ENCODE measurements at places on chromosomes 11 and 22.

DNA sequence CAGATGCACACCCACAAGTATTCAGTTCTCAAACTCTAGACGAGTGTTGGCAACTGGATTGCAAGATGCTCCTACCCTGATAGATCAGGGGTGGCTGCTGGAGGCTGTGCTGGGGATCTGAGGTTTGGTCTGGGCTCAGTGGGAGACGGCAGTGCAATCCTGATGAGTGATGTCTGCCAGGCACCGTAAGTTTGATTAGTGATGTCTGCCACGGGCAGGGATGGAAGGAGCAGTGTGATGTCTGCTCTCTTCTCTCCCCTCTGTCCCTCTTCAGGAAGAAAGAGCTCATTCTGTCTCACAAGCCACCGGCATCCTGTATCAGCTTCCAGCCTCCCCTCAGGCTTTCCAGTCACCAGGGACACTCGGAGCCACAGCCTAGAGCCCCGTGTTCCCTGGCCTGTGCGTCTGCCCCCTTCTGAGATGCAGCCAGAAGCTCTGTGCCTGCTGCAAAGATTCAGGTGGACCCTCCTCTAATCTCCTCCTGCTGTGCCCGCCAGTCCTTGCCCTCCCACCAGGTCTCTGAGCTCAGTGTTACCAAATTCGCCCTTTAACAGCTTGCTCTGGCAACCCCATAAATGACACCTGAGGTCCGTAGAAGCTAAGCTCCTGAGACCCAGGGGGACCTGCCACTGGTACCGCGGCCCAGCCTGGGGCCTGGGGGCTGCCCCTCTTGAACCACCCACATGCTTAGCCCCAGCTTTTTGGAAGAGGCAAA, 19.9 kb downstream of the TP53I11 start:
- DNase-seq = no peak

DNA sequence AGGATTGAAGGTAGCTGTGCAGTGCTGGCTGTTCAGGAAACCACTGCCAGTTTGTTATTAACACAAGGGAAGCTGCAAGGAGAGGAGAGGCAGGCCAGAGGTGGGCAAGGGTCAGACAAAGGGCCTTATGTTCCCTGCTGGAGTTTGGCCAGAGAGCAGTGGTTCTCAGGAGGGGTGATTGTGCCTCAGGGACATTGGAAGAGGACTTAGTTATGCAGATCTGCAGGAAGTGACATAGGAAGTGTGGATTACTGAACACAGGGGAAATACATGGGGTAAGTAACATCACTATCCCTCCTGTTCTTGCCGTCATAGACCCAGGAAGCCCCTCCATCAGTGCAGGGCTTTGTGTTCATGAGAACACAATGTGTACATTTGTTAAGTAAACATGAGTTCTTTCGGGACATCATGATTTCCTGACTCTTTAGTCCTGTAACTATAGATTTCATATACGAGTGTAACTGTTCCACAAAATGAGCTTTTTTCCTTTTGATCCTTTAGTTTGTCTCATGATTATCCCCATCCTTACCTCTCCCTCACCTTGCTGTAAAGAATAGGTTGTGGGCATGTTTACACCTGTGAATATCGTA, 5.9 kb downstream of the SRRD start:
- DNase-seq = no peak

DNA sequence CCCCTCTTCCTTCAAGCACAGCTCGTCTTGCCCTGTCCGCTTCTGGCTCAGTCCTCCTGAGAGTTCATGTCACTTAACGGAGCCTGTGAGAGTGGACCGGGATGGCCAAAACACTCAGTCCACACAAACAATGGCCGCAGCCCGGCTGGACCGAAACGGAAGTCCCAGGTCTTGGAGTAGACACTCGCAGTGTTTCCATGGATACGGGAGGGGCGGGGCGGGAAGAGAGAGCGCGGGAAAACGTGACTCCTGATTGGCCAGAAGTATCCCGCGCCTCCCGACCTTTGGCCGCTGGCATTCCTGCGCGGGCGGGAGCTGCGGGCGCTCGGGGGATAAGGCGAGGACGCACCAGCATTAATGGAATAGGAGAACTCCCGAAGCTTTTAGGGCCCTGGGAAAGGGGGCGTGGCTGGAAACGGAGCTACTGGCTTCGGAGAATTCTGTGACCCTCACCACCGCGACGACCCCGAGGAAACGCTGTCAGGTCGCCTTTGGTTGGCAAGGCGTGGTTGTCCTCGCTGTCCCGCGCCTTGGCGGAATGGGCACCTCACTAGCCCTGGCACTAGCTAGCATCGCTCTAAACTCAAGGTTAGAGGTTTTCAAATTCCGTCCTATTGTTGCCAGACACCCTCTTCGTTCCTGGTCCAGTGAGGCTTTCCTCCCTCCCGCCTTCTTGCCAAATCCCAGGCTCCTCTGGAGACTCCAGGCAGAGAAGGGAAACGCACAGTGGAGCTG, at the start of the genes NLRP14 and ZNF214:
Gene NLRP14 (plus strand): TSS at position 297 of the 735 bp plus-strand sequence. CDS start 18,108 bp downstream, outside the sequence.
Gene ZNF214 (minus strand): TSS at position 164 of the 735 bp plus-strand sequence. CDS start 17,511 bp downstream, outside the sequence.
- peak; percentile 88 for DNase-seq

DNA sequence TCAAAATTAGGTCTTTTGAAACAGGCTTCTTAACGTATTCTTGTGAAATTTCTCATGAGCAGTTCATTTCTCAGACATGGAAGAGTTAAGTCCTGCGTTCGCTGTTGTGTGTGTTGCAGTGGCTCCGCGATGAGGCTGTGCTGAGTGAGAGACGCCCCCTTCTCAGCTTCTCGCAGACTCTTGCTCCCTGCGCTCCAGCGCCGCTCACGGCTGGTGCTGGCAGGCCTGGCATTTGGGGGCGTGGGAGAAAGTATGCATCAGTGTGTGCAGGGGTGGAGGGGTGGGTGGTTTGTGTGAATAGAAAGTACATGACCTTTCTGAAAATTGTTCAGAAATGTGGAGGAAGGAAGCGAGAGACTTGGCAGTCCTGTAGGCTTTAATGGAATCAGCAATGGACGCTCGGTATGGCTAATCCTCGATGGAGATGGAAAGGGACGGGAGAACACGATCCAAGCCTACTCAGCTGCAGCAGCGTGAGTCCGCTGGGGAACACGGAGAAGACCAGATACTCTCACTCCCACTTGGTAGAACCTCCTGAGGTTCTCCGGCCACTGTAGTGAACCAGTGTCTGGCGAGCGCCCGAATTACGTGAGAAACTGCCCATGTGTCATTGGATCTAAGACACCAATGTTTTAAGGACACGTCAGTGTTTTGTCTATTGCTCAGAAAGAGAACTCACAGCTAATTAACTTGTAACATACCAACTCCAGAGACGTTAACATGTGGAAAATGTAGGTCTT, 5.9 kb downstream of the TAB1 start:
- DNase-seq = no peak

DNA sequence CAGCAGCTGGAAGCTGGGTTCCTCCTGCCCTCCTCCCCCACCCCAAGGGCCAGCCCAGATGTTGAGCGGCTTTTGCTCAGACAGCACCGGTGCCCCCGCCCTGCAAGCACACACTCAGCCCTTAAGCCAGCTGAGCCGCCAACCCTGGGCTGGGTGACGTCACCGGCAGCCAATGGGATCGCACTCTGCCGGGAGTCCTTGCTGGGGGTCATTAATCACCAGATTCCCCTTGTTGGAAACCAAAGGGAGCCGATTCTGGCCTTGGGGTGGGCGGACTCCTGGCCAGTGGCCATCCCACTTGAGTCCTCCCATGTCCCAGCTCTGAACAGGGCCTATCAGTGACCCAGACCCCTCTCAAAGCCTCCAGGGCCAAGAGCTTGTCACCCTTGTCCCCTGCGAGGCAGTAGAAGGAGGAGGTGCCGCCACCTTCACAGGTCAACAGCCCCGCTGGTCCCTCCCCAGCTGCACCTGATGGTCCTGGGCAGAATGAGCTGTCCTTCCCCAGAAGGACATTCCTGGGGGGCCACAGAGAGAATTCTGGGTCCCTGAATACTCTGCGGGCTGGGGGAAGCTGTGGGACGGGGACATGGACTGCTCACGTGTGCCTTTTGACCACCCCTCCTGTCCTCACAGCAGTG, 7.4 kb downstream of the DUSP8 start:
- DNase-seq = no peak

GRCh38 chr11:132455044-132455443, 1077.3 kb downstream of the OPCML start:
- no peak for DNase-seq

DNA sequence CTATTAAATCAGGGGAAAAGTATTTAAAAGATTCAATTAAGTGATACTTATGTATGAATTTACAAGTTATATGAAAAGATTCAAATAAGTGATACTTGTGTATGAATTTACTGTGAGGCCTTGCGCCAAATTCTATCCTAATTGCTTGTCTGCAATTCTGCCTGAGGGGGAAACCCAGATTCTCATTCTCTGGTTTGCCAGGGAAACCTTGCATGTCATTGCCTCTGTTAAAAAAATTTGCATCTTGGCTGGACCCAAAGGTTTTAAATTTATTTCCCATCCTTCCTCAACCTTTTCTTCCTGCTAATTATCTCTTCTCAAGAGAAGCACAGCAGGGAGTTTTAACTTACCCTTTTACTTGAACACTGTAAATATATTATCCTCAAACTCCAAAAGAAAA, 13.8 kb downstream of the OLFML1 start:
- peak; percentile 16 for DNase-seq

DNA sequence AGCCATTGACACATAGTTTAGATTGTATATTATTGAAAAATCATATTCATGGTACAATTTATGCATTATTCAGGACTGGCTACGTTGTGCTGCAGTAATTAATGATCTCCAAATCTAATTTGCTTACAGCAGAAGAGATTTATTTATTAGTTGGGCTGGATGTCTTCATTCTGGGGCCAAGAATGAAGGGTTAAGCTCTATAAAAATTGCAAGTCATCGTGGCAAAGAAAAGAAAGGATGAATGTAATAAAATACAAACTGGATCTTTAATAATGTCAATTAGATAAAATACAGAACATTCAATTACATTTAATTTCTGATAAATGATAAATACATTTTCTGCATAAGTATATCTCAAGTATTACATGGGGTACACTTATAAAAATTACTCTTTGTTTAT, 151.8 kb upstream of the ANO5 start:
- DNase-seq = no peak

DNA sequence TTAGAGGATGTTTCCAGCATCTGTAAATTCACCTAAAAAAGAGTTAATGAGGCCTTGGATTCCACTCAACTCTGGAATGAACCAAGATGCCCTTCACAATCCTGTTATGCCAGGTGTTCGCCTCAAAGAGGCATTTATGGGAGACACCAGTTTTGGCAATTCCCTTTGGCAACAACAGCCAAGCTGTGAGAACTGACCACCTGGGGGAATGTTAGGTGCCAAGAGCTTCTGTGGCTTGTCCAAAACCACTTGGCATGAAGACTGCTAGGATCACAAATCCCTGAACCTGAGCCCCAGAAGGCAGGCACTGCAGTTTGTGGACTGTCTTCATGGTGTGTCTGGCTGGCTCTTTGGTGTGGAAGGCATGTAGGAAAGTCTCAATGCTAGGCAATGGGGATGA, 164.4 kb upstream of the BDNF start:
- DNase-seq = no peak

- no peak for DNase-seq
Measured at GRCh38 chr11:120137187-120137610, 714 bp downstream of the TRIM29 start.

DNA sequence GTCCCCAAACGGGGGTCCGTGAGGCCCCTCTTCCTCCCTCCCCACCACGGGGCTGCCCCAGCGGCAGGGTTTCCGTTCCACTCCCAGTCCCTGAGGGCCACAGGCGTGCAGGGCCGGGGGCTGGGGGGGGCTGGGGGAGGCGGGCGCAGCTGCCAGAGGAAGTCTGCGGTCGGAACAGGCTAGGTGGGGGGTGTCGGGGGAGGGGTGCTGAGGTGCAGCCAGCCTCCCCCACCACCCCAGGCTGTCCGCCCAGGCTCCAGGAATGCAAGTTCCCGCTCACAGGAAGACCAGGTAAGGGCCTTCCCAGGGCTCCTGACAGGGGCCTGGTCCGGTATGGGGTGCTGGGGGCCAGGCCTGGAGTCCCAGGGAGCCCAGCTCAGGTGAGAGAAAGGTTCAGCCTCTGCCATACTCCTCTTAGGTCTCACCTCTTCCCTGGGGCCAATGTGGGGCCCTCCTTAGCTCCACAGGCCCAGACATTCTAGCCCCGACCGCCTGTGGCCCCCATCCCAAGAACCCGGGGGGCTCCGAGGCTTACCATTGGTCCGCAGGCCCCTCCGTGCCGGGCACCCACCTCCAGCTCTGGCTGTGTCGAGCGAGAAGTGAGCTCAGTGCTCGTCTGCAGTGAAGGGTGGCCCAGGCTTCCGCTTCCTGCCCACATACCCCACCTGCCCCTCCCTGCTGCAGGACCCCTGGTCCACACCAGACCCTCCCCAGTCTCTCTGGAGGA, at the start of gene PTPRCAP:
Gene PTPRCAP (minus strand): TSS at position 601 of the 727 bp plus-strand sequence. CDS start 63 bp downstream, at position 538.
- DNase-seq = no peak

- DNase-seq = no peak
Measured at GRCh38 chr11:105181100-105181499, 41.5 kb upstream of the CARD18 start.

DNA sequence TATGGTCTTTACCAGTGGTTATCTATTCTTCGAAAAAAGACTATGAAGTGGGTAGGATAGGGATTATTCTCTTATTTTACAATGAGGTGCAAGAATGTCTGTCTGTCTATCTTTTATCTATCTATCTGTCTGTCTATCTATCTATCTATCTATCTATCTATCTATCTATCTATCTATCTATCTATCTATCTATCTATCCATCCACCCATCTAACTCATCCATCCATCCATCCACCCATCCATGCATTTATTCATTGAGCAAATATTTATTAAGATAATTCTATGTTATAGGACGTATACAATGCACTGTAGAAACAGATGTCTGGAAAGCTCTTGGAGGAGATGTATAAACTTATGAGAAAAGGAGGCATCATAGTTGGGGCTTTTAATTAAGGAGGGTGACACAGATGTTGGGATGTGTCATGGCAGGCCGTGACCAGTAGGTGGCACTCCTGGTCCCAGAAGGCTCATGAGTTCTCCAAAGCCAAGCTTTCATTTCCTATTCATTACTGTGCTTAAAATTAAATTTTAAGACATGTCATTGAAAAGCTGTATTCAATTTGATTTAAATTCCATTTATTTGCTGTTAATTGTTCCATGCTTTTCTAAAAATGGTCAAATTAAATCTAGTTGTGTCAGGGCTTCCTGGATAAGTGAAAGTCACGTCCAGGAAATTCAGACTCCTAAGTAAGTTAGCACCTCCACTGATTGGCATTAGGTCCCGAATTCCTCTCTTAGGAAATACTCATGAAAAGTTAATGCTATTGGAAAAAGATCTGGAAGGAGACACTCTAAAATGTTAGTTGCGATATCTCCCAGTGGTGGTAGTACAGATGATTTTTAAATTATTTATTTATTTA, 19.0 kb upstream of the E2F8 start:
- peak; percentile 56 for DNase-seq

GRCh38 chr11:75802913-75803820, 11.8 kb upstream of the UVRAG start:
- peak; percentile 72 for DNase-seq

All from DMS79 treated with DMSO at 0.1 percent for 48 hours (cell line).